ENCODE measurements at places on chromosomes 4 and X.

- no peak for DNase-seq
These were observed 1118.2 kb downstream of the ARAP2 start for GRCh38 chr4:35125995-35126712.

GRCh38 chr4:113996599-113997177, 17.2 kb upstream of the ARSJ start:
- no peak for DNase-seq

GRCh38 chr4:151921811-151922210, 161.0 kb upstream of the GATB start:
- DNase-seq, result no peak

DNA sequence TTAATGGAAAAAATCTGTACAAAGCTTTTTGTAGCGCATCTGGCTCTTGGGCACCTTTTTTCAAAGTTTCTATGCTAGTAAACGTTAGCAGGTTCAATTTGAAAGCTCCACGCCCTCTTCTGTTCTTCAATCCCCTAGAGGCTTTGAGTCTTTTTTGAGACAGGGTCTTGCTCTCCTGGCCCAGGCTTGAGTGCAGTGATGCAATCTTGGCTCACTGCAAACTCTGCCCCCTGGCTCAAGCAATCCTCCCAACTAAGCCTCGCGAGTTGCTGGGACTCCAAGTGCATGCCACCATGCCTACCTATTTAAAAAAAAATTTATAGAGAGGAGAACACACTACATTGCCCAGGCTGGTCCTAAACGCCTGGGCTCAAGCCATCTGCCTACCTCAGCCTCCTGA, 9.2 kb downstream of the RXFP1 start:
- no peak for DNase-seq

GRCh38 chrX:150805736-150806135, 92.7 kb downstream of the CD99L2 start:
- no peak for DNase-seq

GRCh38 chr4:148292686-148293085, 149.5 kb downstream of the NR3C2 start:
- DNase-seq, result no peak
